ENCODE measurements at places on chromosomes 12 and 14.
A peak's percentile ranks its signal among the peaks of the same experiment; 100 is the strongest.

DNA sequence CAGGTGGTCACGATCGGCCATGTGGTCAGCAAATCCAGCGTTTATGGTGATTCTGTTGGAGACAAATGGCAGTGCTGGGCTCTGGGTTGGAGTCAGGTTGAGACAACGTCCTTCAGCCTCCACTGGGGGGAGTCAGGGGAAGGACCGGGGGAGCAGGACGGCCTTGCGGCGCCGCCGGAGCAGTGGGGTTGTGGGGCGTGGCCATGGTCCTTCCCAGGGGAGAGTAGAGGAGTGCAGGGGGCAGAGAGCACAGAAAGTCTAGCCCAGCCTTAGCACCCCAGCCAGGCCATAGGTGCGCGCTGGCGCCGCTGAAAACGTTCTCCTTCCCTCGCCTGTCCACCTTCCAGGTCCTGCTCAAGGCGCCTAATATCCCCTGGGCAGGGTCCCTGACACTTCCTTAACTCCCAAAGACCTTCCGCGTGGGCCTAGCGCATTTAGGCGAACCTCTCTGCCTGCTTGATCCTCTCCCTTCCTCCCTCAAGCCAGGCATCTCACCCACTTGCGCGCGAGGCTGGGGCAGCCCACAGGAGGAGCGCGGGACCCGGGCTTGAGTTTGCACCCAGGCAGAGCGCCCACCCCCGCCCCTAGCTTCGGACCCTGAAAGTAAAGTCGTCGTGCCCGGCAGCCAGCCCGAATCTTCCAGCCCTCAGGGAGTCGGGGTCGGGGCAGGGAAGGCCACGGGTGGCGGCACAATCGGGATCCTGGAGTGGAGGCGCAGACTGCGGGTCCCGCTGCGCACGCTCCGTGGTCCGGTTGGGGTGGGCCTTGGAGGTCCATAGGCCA lies 3.1 kb upstream of the KIF26A start:
- DNase-seq: no peak

GRCh38 chr12:27015730-27016076 lies 1.5 kb upstream of the TM7SF3 start:
- peak; percentile 10 for DNase-seq

DNA sequence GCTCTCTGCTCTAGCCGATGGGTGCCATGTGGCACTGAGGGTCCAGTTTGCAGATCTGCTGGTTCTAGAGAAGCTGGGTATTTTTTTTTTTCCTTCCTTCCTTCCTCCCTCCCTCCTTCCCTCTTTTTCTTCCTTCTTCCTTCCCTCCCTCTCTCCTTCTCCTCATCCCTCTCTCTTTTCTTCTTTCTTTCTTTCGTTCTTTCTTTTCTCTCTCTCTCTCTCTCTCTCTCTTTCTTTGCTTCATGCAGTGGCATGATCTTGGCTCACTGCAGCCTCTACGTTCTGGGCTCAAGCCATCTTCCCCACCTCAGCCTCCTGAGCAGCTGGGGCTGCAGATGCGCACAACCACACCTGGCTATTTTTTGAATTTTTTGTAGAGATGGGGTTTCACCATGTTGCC lies 2.7 kb upstream of the BCL7A start:
- DNase-seq: no peak

- no peak for DNase-seq
These were observed 114.8 kb downstream of the MON2 start for GRCh38 chr12:62581288-62582064.

DNA sequence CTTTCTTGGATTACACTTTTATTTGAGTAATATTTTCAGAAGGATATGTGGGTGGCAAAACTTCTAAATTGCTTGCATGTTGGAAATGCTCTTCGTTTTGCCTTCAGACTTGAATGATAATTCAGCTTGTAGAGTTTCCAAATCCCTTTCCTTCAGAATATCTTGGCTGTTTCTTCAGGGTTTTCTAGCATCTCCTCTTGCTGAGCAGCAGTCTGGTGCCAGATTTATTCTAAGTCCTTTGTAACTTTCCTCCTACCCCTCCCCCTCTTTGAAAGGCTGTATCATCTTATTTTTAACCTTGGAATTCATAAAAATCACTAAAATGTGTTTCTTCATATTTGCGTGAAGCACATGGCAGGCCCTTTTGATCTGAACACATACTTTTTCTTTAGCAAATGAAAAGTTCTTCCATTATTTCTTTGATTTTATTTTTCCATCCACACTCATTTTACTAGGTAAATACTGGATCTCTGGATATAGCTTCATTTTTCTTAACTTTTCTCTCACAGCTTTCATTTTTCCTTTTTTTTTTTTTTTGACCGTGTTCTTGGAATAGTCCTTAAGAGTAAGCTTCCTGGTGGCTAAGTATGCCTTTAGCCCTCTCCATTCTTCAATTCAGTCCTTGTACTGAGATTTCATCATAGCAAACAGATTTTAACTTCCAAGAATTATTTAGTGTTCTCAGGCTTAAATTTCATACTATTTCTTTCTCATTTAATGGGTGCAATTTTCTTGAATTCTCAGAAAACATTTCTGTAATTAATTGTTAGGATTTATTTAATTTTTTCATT lies 102.0 kb downstream of the SLC38A4 start:
- no peak for DNase-seq

All from NCI-H1048 (cell line).